Large intestine (tissue), 12 donors: ENCODE measurements at places on chromosomes 5 and 9. TPM values are rescaled to one million over a fixed set of nuclear protein-coding genes. Genes with fewer than 3 reads are reported as not detected.

DNA sequence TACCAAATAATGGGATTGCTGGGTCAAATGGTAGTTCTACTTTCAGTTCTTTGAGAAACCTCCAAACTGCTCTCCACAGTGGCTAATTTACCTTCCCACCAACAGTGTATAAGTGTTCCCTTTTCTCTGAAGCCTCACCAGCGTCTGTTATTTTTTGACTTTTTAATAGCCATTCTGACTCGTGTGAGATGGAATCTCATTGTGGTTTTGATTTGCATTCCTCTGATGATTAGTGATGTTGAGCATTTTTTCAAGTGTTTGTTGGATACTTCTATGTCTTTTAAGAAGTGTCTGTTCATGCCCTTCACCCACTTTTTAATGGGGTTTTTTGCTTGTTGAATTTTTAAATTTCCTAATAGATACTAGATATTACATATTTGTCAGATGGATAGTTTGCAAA lies 28.4 kb upstream of the SUSD1 start:
- DNase-seq = no peak

TRPM6 gene
- 7.8 TPM for polyA plus RNA-seq

- no peak for DNase-seq
Observed at GRCh38 chr9:138071731-138072130, 194.1 kb downstream of the CACNA1B start.

GFRA3 gene
- 6.9 TPM for polyA plus RNA-seq

NEUROG1 gene
- polyA plus RNA-seq = not detected

DNA sequence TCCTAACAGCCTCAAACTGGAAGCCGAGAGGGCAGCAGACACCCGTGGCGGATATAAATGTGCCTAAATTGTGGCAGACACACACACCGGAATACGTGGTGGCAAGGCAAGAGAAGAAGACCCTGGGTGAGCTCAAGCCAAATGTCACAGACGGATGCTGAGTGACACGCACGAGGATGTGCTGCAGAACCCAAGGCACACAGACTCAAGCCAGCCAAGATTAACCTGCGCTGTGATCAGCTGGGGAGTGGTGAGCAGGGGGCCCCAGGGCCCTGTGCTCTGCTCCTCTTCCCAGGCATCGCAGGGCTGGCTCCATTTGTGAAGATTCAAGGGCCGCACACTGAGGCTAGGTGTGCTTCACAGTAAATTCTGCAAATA lies 16.4 kb downstream of the SEMA4D start:
- no peak for DNase-seq

PCDHB11 gene
- polyA plus RNA-seq = 1.1 TPM

DNA sequence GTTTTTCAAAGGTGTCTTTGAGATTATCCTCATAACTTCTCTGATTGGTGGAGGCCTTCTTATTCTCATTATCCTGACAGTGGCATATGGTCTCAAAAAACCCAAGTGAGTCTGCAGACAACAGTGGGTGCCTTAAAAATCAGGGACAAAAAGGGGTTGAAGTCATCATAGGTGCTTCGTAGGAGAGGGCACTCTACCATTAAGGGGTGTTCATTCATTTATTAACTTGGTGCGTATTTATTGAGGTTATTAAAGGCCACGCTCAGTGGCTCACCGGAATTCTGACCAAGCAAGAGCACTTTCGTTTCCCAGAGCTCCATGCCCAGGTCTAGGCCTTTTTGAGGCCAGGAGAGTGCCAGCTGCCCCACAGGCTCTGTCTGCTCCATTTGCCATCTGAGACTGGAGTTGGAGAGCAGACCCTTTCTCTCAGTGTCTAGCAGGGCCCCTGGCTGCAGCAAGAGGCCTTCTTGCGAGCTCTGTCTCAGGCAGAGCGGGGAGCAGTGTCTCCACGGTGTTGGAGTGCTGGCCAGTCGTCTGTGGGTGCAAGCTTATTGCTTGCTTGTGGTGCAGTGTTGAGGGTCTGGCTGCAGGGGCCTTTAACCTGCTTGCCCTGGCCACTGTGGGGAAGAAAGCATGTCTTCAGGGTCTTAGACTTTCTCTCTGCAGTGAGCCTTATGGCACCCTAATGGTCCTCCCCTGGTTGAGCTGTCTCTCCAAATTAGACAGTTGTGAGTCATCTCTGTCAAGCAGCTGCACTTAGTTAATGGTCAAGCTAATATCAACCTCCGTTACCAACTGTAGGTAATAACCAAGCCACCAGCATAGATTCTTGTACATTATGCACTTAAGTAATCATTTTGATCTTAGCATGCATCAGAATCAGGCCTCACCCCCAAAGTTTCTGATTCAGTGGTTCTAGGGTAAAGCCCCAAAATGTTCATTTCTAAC lies 62.6 kb downstream of the IL31RA start:
- DNase-seq = peak; percentile 15

DNA sequence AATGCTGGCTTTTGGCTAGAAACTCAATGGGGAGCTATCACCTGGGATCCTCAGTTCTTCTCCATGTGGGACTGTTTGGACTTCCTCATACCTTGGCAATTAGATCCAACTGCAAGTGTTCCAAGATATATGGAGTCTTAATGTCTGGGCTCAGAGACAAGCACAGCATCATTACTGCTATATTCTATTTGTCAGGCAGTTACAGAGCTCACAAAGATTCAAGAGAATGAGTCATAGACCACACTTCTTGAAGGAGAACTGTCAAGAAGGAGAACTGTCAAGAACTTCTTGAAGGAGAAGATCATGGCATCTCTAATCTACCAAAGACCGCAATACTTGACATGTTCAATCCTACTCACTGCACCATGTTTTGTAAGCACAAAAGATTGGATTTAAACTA lies 106.8 kb upstream of the NREP start:
- no peak for DNase-seq

- DNase-seq = peak; percentile 69
Observed at GRCh38 chr9:124852829-124853531, at the start of gene WDR38. Gene WDR38 (plus strand): TSS chr9:124853460. CDS start chr9:124853532, 72 bp downstream.

- peak; percentile 11 for DNase-seq
Observed at GRCh38 chr9:18052060-18052459, 421.9 kb upstream of the ADAMTSL1 start.
